ENCODE measurements at places on chromosomes 2 and 18.

GRCh38 chr2:70247364-70248180, 856 bp downstream of the TIA1 start:
- DNase-seq, result no peak

- DNase-seq, result no peak
These were observed 212.3 kb downstream of the BCL2 start for GRCh38 chr18:63107171-63107845.

- DNase-seq, result no peak
These were observed 8.3 kb upstream of the IL1R2 start for GRCh38 chr2:101983486-101983885.

GRCh38 chr2:120541553-120541932, 194.1 kb upstream of the GLI2 start:
- DNase-seq, result no peak

- no peak for DNase-seq
These were observed 259.0 kb upstream of the REG3G start for GRCh38 chr2:78766459-78766858.

DNA sequence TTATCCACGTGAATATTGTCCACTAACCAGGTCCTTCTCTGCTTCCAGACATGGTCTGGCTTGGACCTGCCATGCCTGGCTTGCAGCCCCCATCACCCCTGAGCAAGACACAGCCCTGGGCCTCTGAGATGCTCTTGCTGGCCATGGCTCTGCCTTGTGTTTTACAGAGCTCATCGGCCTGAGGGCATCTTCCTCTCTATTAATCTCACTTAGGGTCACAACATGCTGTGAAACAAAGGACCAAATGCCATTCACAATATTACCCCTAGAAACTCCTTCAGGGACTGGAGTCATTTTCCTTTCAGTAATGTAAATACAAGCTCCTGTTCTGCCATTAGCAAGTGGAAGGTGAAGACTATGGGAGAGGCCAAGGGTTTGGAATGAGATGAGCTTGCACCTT, 6.8 kb upstream of the TPO start:
- no peak for DNase-seq

GRCh38 chr18:42798606-42799170, 316.8 kb downstream of the RIT2 start:
- peak; percentile 40 for DNase-seq

DNA sequence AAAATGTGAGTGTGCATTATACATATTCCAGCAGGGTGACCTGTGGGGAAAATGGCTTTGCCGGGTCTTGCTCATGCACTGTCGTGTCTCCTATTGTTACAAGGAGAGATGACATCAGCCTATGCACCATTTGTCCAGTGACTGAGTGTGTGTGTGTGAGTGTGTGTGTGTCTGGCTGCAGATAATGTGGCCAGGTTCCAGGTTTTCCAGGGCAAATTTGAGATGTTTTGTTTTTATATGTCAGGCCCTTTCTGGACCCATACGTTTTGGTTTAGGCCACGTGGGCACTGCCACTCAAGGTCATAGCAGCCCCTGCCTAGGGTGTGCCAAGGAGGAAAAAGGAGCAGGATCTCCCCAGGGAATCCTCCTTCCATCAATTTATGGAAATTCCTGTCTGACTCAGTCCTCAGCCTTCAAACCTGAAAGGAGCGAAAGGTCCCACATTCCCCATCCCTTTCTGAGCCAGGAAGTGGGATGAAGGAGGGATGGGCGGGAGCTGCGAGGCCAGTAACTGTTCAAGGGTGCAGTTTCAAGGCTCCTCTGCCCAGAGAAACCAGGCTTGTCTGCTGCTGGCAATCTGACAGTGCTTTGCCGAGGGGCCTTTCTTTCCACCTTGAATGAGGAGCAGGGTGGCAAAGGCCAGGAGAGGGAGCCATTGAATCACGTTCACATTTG, 93.0 kb upstream of the SMAD2 start:
- DNase-seq, result peak; percentile 43

DNA sequence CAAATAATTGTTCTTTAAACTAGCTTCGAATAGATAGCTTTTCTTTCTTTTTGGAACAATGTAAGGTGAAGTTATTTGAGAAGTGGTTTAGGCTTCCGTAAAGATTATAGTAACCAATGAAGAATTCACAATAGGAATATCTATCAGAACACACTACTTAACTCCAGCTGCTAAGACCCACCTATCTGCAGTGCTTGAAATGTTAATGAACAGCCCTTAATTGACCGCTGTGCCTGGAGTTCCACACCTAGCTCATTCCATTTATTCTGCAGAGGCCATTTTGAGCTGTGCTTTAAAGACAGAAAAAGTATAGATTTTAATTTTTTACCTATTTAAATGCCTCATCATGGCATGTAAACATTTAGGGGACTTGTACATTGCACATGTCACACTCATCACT, 83.3 kb upstream of the APCDD1 start:
- no peak for DNase-seq

DNA sequence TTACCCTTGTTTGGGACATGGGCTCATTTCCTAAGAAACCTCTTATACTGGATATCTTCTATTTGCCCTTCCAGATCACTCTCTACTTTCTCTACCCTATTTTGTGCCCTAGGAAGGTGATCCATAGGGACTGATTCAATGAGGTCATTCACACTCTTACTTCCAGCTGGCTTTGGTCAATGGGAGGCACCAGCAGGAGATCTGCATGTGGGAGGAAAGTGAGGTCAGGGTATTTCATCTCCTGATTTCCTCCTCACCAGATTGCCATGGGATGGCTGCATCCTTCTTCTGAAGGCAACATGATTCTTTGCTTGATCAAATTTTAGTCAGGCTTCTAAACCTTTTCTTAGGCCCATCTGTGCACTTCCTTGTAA, 15.2 kb downstream of the M1AP start:
- DNase-seq, result no peak

DNA sequence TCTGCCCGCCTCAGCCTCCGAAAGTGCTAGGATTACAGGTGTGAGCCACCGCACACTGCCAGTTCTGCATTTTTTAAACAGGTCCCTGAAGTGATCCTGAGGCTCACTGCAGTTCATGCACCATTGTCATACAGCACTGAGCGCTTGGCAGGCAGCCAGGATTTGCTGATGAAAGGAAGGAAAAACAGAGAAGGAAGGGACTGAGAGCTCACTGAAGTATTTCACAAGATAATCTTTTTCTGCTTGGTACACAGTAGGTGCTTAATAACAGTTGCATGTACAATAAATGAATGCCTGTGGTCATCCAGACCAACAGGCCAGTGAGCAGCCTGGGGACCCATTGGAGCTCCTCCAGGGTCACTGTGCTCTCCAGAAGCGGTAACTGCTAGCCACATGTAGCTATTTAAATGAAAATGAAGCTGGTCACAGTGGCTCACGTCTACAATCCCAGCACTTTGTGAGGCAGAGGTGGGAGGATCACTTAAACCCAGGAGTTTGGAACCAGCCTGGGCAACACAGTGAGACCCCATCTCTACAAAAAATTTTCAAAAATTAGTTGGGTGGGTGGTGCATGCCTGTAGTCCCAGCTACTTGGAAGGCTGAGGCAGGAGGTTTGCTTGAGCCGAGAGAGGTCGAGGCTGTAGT, 33.1 kb upstream of the SMAD7 start:
- no peak for DNase-seq

DNA sequence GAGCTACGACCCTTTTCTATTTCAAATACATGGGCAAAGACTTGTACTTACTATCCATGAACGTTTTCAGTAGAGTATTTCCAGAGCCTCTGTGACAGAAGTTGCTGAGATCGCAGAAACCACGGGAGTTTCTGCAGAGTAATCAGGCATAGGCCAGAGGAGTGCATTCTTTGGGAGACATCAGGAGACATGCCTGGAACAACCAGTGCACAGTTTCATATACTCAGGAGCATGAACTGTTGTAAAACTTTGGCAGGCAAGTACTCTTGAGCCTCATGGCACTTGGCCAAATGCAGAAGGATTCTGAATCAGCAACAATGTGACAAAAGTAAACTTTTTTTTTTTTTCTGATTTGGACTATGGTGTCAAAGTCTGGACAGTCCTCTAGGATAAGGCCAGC, 307.1 kb downstream of the GRB14 start:
- DNase-seq, result no peak

DNA sequence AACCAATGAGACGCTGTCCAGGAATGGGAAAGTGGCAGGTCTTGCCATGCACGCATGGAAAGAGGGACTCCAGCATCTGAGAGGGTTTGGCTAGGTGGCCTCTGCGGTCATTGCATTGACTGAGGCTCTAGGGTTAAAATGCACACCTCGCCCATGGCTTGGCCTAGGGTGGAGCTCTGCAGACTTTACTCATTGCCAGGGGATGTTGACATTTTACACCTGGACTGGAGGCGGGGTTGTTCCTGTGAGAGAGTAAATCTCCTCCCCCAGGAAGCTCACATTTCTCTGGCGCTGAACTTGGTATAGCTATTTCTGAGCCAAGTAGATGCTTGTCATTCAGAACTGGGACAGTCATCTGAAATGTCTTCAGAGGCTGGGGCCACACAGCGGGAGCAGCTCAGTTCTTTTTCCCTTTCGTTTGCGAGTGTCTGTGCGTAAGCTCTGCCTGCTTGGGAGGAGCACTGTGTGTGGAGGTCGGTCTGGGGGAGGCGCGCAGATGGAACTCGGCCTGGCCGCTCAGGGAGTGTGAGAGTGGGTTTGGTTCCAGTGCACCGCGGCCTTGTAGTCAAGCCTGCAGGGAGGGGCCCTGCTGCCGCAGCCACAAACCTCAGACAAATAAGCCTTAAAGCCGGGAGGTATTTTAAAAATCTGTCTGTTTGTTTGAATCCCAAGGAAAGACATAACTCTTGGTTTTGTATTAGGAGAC, 76.5 kb downstream of the LPIN1 start:
- no peak for DNase-seq

- no peak for DNase-seq
These were observed 605.0 kb upstream of the RAB6C start for GRCh38 chr2:129374452-129374851.

DNA sequence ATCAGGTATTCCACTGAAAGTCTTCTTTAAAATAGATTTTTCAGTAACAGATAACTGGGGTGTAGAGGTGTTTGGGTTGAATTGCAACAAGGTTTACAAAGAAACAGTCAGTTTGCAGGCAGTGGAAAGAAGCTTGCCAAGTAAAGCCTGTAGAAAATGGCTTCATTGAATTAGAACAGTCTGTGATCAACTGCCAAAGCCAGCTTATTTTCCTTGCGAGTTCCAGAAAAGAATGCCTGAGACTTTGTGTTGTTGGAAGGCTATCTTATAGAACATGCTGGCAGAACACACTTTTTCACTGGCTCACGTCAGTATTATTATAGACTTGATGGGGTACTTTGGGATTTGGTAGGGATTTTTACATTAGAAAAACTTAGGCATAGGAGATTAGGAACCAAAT, 601.0 kb downstream of the XIRP2 start:
- no peak for DNase-seq

GRCh38 chr18:59848002-59848401, 51.8 kb upstream of the PMAIP1 start:
- DNase-seq, result no peak

GRCh38 chr2:81196383-81196851, 891.9 kb upstream of the LRRTM1 start:
- no peak for DNase-seq

DNA sequence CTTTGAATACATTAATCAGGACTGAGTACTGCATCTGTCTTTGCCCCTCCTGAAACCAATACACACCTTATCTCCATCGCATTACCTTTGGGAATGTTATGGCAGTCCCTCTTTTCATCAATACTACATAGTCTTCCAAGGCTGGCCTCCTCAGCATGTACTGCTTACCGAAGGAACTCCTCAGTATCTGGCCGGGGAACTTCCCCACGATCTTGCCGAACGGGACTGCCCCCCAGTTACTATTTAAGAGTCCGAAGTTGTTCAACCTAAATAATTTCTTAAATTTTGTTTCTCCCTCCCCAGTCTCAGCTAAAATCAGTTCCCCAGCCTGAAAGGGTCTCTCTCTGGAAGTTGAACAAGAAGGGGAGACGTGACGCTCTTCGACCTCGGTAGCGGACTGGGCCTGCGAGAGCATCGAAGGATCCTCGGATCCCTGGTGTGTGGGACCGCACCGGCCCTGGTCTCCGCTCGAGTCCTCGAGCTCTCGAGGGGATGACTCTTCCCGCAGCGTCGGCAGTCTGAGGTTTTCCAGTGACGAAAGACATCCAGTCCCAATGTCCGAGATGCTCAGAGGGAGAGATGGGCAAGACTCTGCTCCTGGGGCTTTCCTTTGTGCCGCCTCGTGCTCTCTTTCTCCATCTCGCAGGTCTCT, 489 bp downstream of the TRMT61B start:
- no peak for DNase-seq

DNA sequence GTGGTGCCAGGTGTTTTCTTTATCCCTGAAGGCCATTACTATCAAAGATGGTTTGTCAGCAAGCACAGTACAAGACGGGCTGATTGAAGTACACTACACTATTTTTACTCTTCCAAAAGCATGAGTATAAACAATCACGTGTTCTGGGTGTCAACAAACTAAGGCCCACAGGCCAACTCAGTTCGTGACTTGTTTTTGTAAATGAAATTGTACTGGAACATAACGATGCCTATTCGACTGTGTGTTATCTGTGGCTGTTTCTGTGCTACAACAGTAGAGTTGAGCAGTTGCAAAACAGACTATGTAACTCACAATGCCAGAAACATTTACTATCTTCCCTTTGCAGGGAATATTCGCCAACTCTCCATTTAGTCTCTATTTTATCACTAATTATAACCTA, 12.3 kb downstream of the MRPS5 start:
- no peak for DNase-seq

DNA sequence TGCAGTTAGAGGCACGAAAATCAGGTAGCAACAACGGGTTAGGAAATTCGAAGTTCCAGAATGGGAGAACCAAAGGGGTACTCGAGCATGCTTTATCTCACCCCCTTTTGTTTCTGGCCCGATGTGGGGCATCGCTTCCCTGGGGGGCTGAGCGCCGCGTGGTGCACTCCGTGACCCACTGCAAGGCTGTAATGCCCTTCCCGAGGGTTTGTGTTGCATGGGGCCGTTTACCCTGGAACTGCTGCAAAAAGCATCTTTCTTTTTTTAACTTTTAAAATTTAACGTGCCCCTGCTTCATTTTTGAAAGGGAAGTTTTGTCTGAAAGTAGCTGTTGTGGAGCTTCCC, 4.8 kb downstream of the GDF7 start:
- no peak for DNase-seq

GRCh38 chr2:147740211-147740927, 104.5 kb upstream of the ACVR2A start:
- no peak for DNase-seq

- no peak for DNase-seq
These were observed 112.8 kb upstream of the MAP3K20 start for GRCh38 chr2:172962824-172963223.
